ENCODE measurements at places on chromosomes 5 and 9.
A peak's percentile ranks its signal among the peaks of the same experiment; 100 is the strongest.

- no peak for DNase-seq
Measured at GRCh38 chr9:137583957-137584356, 5.2 kb upstream of the DPH7 start.

DNA sequence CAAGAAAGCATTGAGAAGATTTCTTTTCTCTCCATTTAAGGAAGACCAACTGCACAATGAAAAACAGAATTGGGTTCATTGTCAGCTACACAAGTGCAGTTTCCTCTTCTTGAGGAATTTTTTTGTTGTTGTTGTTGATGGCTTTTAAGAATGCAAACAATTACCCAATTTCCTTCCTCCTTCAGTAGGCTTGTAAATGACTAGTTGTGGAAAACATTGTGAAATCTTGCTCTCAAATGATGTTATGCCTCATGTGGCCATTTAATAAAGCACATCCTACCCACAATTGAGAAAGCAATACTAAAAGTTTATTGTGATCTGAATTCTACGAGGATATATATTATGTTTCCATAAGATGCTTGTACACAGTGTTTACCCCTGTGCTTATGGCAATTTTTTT lies 171.6 kb downstream of the FAM174A start:
- no peak for DNase-seq

GRCh38 chr9:81902626-81903025 lies 25.6 kb upstream of the SPATA31D4 start:
- no peak for DNase-seq

GRCh38 chr5:77850536-77851175 lies 74.5 kb upstream of the TBCA start:
- no peak for DNase-seq

DNA sequence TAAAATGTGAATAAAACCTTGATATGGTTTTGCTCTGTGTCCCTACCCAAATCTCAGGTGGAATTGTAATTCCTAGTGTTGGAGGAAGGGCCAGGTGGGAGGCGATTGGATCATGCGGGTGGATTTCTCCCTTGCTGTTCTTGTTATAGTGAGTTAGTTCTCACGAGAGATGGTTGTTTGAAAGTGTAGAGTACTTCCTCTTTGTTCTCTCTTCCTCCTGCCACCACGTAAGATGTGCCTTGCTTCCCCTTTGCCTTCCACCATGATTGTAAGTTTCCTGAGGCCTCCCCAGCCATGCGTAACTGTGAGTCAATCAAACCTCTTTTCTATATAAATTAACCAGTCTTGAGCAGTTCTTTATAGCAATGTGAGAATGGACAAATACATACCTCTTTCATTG lies 34.9 kb downstream of the TARS1 start:
- no peak for DNase-seq

DNA sequence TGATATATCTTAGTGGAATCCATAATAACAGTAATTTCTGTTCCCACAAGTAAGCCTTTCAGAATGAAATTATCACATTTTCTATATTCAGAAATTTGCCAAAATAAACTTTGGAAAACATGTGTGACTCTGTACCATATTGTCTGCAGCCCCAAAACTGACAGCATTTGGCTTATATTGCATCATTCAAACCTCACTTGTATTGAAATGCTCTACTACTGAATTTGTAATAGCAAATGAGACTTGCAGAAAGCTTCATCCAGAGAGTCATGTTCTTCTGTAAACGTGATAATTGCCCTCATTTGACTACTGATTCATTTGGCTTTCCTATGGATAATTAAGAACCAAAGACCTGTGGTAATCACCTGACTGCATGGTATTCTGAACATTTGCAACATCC lies 1249.5 kb upstream of the CDH18 start:
- DNase-seq = no peak

DNA sequence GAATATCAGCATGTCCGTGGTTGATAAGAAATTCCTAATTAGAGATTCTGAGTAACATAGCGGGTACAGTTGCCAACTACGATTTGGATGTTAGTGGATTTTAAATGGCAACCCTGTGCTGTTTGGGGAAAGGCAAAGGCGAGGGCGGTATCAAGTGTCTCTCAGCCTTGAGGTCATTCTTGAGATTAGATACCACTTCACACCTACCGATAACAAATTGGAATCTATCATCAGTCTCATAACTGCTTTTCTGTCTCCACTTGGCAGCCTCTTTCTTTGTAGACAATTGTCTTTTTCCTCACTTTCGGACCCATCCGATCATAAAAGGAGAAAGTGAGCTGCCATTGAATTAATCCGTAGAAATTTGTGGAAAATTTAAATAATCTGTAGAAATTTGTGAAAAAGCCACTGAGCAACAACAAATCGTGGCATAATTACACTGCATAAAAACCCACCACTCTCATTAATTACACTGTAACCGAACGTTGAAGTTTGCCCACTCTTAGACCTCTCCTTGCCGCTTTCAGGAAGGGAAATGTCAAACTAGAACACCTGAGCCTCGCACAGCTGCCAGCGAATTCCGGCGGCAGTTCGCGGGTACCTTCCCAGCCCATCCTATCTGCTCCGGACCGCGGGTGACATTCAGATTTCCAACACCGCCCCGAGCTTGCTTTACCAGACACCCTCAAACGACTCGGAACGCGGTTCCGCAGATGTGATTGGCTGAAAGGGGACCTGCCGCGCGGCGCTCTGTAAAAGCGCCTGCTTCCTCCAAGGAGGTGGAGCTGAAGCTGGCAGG lies 849 bp upstream of the RGMB start:
- DNase-seq = peak; percentile 69

DNA sequence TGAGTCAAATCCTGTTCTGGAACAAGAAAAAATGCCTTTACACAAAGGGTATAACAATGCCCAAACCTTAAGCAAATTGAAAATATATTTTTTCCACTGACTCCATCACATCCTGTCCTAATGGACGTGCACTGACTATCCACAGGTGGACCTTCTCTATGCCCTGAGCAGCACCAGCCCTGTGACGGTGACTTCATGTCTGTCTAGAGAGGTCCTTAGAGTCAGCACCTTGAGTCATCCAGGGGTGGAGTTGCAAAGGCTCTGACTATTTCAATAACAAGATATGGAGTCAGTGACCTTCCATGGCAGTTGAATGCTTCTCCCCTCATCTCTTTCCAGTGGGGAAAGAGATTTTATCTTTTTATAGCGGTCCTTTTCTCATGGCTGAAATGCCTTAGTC lies 78.0 kb downstream of the YIPF5 start:
- DNase-seq = no peak

Data from activated CD4-positive, alpha-beta T cell treated with anti-CD3 and anti-CD28 coated beads for 48 hours (primary cell).